CD4-positive, alpha-beta T cell treated with Interleukin-1 beta for 1 hour (primary cell): ENCODE measurements at places on chromosomes 4 and X.

DNA sequence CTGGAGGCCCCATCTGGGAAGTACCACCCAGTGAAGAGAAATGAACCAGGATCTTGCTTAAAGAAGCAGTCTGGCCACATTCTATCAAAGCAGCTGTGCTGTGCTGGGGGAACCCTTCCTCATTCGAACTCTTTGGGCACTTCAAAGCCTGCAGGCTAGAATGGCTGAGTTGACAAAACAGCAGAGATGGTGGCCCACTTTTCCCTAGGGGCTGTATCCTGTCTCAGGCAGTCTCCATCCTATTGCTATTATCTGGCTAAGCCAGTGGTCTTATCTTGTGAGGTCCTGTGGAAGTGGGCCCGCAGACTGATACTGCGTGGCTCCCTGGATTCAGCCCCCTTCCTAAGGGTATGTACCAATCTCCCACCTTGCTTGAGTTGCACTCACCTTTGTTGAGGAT lies 114.3 kb downstream of the VSIG4 start:
- DNase-seq, result no peak

GRCh38 chr4:39732728-39733127 lies 34.8 kb downstream of the UBE2K start:
- DNase-seq, result no peak

DNA sequence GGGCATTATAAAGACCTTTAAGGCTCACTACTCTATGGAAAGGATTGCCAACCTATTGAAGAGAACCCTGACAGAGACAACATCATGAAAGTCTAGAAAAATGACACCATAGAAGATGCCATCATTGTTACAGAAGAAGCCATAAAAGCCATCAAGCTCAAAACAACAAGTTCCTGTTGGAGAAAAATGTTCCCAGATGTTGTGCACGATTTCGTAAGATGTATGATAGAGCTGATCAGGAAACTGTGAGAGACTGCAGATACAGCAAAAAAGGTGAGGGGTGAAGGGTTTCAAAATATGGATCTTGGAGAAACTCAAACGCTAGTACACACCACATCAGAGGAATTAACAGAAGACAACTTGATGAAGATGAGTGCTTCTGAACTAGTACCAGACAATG lies 53.3 kb downstream of the WDFY3 start:
- DNase-seq, result no peak

- no peak for DNase-seq
Measured at GRCh38 chr4:24671849-24672248, 87.5 kb upstream of the DHX15 start.

DNA sequence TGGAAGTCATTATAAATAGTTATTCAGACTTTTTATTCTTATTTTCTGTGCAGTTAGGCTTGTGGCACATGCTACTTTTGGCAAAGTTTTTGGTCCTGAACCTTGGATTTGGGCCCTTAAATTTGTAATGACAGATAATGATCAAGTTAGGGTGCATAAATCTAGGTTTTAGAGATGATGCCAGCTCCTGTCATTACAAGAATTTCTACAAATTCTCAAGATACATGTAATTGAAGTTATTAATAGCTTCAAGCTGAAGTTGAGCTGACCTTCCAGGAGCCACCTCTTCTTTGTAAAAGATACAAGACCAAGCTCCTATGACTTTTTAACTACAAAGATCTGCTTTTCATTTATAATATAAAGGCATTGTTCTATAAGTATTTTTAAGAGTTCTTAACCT lies 255.6 kb upstream of the UGT8 start:
- DNase-seq, result no peak

DNA sequence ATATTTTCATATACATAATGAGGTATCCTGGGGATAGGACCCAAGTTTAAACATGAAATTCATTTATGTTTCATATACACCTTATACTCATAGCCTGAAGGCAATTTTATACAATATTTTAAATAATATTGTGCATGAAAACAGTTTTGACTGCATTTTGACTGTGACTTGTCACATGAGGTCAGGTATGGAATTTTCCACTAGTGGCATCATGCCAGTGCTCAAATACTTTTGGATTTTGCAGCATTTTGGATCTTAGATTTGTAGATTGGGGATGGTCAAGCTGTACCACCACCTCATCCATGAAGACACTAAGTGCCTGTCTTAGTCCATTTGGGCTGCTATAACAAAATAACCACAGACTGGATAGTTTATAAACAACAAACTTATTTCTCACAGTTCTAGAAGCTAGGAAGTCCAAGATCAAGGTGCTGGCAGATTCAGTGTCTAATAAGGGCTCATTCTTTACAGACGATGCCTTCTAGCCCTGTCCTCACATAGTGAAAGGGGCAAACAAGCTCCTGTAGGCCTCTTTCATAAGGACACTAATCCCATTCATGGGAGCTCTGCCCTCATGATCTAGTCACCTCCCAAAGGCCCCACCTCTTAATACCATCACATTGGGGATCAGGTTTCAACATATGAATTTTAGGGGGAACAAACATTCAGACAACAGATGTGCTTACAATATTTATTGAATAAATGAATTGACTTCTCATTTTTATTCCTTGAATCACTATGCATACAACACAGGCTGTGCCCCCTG lies 9.4 kb downstream of the NUDT6 start:
- no peak for DNase-seq

GRCh38 chr4:180101348-180102083 lies 2141.7 kb upstream of the TENM3 start:
- DNase-seq, result no peak

GRCh38 chr4:151643564-151643963 lies 117.2 kb downstream of the GATB start:
- no peak for DNase-seq

GRCh38 chr4:152949930-152950329 lies 13.8 kb downstream of the FHDC1 start:
- DNase-seq, result no peak

- no peak for DNase-seq
Measured at GRCh38 chrX:72238183-72238582, 644 bp downstream of the ERCC6L start.

GRCh38 chr4:34245276-34245675 lies 1999.0 kb downstream of the ARAP2 start:
- DNase-seq, result no peak
